Retina (tissue), 1 donor: ENCODE measurements at places on chromosomes 7 and 10.

DNA sequence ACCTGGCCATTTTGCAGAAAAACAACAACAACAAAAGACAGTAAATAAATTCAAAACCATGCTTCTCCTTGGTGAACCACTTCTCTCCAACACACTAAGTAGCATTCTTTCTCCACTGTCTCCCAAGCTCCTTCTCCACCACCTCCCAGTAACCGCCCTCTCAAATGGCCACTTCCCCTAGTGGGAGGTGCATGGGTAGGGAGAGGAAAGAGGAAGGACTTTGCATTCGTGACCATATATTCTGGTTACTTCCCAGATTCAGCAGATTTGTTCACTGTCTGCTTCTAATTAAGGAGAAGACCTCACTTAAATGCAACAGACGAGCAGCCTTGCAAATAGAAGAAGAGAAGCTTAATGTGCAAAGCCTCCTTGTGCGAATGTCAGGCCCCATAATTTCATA is 166.8 kb downstream of the SORCS1 start:
- DNase-seq, result no peak

- no peak for DNase-seq
Observed at GRCh38 chr7:113366122-113366521, 247.8 kb upstream of the SMIM30 start.

DNA sequence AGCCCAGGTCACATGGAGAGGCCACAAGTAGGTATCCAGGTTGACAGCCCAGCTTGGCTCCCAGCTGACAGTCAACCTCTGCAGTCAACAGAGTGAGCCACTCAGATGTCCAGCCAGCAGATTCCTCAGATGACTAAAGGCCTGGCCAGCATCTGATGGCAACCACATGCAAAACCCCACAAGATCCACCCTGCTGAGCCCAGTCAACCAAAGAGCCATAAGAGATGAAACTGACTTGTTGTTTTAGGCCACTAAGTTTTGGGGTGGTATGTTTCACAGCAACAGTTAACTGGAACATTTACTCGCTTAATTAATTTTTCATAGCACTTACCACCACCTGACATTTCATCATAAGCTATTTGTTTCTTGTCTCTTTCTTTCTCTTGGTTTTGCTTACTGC is 107.3 kb upstream of the KDM7A start:
- no peak for DNase-seq

- DNase-seq, result no peak
Observed at GRCh38 chr10:59575269-59575668, 134.4 kb downstream of the SLC16A9 start.

DNA sequence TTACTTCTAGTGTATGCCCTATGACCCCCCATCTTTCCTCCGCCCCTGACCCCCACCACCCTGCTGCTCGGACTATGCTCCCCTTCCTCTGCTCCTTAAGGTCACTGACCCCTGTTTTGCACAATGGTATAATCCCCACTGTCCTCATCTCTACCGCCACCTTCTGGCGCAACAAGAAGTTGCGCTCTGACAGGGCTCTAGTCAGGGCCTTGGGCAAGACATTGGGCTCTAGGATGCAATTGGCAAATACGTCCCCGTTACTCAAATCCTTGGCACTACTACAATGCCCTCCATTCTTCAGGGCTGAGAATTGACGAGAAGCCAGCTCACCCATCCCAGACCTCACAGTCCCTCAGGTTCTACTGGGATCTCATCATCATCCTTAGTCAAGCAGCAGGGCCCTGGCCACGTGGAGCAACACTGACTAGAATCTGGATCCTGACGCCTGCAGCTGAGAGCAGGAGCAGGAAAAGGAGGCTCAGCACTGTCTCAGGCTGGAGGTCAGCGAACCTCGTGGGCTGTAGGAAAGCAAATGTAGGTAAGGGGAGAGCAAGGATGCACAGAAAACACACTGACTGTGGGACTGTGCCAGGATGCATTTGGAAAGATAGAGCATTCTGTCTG is 10.6 kb downstream of the LRIT2 start:
- no peak for DNase-seq

DNA sequence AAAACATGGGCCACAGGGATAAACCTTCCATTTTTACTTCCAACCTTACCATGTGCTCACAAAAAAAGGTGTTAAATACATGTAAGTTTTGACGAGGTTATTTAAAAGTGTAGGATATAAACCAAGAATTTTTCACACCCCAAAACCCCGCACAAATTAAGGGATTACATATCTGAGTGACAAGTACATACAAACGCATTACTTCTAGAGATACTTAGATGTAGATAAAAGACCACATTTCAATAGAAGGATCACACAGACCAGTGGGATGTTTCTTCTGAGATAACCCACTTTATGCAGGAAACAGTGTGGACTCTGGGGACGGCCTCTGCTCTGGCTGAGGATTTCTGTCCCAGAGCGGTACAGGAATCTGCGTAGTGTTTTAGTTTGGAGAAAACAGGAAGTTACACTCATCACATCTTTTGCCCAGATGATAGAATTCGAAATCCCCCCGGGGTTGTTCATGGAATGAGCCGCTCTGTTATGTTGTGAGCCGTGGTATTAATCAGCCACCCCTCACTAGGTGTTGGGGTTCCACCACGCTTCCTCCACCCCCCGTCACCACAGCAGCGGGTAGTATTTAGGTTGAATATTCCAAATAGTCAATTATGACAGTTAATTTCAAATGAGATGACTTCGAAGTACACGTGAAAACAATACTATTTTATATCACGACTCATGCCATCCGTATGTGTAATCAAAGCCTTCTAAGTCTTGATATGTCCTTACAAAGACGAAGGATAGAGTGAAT is 1.3 kb upstream of the CUL1 start:
- DNase-seq, result peak; percentile 43

DNA sequence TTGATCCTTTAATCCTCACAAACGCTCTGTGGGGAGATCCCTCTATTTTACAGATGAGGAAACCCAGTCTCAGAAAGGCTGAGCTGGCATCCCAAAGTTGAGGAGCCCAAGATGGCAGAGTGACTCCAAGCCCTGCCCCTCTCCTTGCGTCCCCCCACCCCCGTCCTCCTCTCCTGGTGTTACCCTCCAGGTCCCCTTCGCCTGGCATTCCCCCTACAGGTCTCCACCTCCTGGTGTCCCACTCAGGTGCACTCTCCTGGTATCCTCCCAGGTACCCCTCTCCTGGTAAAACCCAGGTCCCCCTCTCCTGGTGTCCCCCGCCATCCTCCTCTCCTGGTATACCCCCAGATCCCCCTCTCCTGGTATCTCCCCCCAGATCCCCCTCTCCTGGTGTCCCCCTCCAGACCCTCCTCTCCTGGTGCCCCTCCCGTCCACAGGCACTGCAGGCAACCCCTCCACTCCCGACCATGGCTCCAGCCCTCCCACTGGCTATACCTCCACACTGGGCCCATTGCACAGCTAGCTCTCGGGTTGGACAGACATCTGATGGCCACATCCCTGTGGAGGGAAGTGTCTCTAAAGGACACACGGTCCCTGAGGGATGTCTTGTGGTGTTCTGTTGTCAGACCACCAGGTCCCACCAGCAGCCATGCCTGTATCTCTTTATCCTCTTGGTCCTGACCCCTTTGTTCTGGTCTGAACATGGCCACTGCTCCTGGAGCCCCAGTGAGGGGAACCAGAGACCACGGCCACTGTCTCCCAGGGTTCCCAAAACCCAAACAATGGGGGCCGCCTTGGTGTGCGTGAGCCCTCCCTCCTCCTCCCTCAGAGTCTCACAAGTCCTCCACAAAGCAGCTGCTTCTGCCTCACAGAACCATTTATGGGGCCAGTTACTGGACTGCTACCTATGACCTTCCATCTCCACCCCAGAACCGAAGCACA is 37.2 kb downstream of the CALML3 start:
- DNase-seq, result no peak

DNA sequence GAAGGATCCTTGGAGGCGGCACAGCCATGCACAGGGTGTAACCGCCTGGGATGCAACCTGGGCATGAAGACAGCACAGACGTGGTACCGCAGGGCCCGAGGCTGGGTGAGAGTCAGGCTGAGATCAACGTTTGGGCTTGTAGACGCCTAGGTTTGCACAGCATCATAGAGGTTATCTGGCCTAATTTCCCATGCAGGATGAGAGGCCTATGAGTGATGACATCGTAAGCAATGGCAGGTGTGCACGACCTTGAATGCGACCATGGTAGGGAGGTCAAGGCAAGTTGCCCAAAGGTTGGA is 7.5 kb downstream of the CALML3 start:
- DNase-seq, result no peak

DNA sequence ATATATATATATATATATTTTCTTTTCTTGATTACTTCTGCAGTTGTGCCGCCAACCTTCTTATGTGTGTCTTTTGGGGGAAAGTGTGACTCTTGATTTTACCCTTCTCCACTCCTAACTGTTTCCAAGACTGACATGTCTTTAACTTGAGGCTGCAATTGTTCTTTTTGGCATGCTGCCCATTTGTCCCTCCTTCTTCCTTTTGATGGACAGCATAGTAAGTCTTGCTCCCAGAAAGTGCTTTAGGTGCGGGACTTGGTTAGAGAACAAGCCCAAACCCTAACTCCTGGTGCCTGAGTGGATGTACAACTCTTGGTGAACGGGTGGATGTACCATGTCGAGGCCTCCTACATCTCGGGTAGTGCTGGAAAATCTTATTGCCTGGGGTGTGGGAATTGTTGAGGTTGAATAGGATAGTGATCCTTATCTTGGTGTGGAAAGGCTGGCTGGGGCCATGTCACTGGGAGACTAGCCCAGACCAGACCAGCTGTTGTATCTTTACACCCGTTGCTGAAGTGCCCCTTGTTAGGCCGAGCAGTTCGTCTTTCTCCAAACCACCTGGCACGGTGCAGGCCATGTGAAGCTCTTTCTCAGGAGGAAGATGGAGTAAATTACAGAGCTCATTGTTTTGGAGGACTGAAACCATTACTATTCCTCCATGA is 16.3 kb downstream of the TCF7L2 start:
- DNase-seq, result no peak
